ENCODE measurements at places on chromosomes 11 and 22.

DNA sequence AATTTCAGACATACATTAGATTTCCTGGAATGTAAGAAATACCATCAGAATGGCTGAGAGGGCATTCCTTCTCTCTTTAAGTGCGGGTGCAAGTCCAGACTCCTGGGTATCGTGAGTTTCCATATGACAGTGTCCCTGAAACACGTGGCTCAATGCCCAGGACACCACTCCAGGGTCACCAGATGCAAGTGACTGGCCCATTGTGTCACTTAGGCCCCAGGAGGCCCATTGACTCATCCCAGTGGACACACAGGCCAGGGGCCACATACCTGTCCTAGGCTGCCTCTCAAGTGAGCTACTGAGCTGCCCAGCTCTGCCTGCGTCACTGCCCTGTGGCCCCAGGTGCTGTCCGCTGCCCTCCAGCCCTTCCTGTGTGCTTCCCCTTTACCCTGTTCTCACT lies 18.5 kb downstream of the FBLN1 start:
- DNase-seq: no peak

DNA sequence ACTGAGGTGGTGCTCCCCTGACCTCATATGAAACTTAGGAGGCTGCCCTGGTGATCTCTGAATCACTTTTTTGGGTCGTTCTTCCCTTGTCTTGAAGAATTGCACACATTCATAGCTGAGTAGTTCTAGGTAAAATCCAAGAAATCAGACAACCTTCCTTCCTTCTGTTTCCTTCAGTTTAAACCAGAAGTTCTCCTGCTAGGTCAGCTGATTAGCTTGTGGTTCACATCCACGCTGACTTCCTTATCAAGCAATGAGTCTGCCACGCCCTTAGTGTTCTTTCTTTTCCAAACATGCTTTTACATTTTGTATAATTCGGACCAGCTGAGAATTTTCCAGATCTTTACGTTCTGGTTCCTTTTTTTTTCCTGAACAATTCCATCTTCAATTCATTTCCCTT lies 892.8 kb downstream of the NTM start:
- no peak for DNase-seq

DNA sequence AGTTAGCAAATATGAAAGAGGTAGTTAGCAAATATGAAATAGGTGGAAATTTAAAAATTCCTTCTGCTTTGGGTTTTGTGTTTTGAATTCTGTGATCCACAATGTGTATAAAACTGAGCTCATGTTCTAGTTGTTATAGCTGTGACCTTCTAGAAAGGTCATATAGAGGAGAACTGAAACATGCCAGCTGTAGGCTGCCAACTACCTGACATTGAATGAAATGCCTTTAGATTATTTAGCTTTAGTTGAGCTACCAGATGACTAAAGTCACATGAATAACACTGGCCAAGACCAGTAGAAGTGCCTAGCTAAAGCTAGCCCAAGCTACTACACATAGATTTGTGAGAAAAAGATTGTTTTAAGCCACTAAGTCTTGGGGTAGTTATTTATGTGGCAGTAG lies 5.8 kb upstream of the TCN1 start:
- no peak for DNase-seq

DNA sequence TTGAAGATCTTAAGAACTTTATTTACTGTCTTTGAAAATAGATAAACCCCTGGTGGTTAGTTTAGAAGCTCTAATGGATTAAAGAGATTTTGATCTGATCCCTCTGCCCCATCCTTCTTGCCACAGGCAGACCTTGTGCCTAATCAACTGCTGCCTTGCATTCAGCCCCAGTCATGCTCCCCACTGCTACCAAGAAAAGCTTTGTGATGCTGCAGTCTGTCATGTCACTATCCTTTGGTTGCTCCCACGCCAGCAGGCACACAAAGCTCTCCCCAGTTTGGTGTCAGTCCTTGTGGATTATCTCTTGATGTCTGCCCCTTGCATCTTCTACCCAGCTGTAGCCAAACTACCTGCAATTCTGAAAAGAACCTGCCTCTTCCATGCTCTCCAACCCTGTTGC lies 112.2 kb downstream of the MTNR1B start:
- DNase-seq: no peak

- no peak for DNase-seq
These were observed 41.9 kb downstream of the LRP5 start for GRCh38 chr11:68354148-68354872.

DNA sequence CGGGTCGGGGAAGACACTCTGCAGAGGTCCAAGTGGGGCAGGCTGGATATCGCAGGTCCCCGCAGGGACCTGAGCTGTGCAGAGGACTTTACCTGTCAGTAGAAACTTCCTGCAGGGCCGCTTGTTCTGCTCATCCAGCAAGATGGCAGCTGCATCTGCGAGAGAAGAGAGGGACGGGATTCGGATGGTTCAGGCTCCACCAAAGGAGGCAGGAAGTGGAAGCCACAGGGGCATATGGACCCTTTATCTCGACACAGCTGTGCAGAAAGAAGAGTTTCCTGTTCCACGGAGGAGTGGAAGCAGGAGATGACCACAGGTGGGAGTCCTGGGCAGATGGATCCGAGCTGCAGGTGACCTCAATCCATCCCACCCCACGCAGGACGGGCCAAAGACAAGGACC lies 22.5 kb downstream of the CABP7 start:
- no peak for DNase-seq

- no peak for DNase-seq
These were observed 98.9 kb upstream of the TP53AIP1 start for GRCh38 chr11:129041611-129042018.

DNA sequence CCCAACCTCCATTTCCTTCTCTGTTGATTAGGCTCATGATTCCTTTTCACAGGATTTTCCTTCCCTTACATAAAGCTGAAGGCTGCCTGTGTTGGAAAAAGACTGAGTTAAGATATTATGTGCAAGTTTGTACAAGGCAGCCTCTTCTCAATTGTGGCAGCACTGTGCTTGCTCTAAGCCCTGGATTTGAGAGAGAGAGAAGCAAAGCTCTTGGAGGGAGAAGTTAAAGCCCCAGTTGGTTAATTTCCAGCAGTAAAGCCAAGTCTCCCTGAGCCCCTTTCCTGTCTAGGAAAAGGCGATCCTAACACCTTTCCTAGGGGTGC lies 128.3 kb upstream of the SESN3 start:
- DNase-seq: no peak

DNA sequence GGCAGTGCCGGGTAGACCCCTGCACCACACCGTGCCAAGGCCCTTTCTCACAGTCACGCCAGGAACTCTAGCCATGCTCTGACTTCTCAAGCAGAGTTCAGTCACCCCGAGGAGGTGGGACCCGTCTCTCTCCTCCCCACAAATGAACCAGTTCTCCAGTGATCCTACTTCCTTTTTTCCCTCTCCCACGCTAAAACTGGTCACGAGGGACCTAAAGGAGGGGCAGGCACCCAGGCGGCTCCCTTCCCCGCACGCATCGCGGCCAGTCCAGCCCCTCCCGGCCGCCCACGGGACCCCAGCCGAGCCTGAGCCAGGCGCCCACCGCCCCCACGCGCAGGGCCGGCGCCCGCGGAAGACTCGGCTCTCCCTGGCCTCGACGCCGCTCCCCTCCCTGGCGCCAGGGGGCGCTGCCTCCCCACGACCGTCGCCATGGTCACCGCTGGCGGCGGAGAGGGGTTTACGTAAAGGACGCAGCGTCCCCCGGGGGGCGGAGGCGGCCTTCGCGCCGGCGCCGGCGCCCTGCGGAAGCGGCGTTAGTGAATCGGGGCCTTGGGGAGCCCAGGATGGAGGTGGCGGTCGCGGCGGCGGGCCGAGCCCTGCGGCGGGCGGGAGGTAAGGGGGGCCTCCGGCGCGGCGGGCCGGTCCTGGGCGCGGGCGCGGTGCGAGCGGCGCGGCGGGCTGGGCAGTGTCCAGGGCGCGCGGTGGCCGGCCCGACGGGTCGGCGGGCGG lies at the start of gene DAGLA:
Gene DAGLA (plus strand): TSS at position 499 of the 729 bp plus-strand sequence. CDS start 39,765 bp downstream, outside the sequence.
- DNase-seq: peak; percentile 62

GRCh38 chr11:77512092-77512491 lies 38.2 kb upstream of the PAK1 start:
- no peak for DNase-seq

GRCh38 chr22:44663256-44663999 lies 38.6 kb upstream of the PRR5 start:
- DNase-seq: no peak

GRCh38 chr11:40188848-40189247 lies 1270.6 kb downstream of the LRRC4C start:
- DNase-seq: no peak

- no peak for DNase-seq
These were observed 561.8 kb upstream of the CADM1 start for GRCh38 chr11:116065986-116066385.

DNA sequence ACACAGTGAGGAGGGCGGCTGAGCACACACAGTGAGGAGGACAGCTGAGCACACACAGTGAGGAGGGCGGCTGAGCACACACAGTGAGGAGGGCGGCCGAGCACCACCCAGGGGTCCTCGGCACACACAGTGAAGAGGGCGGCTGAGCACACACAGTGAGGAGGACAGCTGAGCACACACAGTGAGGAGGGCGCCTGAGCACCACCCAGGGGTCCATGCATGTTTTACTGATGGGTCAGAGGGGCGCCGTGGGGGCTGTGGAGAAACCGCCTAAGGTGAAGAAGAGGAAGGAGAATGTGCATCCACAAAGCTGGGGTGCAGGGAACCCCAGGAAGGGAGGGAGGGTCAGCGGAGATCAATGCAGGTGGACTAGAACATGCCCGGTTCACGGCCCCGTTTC lies 461.8 kb downstream of the BRD1 start:
- no peak for DNase-seq

DNA sequence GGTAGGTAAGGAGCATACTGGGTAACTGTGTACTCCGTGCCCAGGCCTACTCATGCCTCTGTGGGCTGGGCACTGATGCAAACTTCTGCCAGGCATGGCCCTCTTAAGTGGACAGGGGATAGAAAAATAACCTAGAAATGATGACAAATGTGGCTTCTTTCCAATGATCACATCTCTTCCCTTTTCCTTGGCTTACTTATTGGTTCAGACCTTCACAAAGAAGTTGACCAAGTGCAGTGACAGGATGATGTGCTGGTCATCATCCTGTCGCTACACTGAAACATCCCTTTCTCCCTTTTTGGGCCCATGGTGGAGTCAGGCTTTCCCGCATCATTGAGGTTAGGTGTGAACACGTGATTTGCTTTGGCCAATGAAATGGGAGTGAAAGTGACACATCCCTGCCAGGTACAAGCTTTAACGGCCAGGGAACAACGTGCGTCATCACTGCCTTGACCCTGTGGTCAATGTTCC lies 31.8 kb upstream of the APOBEC3A start:
- no peak for DNase-seq

DNA sequence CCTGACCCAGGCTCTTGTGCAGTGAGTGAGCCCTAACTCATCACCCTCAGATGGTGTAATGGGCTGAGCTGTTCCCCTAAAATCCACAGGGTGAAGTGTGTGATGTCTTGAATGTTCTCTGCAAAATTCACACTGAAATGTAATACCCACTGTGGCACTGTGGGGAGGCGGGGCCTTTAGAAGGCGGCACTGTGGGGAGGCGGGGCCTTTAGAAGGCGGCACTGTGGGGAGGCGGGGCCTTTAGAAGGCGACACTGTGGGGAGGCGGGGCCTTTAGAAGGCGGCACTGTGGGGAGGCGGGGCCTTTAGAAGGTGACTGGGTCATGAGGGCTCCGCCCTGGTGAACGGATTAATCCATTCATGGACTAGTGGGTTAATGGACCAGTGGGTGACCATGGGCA lies 33.0 kb downstream of the CHID1 start:
- DNase-seq: no peak

- no peak for DNase-seq
These were observed 43.3 kb upstream of the EP300 start for GRCh38 chr22:41048791-41049717.

- DNase-seq: no peak
These were observed 73.0 kb upstream of the ADSL start for GRCh38 chr22:40273319-40273718.

GRCh38 chr11:64321533-64321932 lies 3.6 kb downstream of the PRDX5 start:
- no peak for DNase-seq

DNA sequence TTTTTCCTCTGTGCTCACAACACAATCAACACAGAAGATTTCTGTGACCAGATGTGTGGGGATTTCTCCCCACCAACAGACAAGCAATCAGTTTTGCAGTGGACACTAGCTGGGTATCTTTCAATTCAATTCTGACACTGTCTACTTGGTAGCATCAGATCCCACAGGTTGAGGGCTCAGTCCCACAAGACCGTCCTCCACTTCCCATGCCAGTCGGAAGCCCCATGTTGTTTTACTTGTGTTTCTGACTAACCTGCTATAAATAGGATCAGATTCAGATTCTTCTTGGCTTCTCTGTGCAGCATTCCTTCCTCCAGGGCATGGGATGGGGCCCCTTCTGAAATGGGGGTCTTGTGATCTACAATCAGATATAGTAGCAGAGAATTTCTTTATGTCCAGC lies 19.6 kb downstream of the ACER3 start:
- DNase-seq: no peak

DNA sequence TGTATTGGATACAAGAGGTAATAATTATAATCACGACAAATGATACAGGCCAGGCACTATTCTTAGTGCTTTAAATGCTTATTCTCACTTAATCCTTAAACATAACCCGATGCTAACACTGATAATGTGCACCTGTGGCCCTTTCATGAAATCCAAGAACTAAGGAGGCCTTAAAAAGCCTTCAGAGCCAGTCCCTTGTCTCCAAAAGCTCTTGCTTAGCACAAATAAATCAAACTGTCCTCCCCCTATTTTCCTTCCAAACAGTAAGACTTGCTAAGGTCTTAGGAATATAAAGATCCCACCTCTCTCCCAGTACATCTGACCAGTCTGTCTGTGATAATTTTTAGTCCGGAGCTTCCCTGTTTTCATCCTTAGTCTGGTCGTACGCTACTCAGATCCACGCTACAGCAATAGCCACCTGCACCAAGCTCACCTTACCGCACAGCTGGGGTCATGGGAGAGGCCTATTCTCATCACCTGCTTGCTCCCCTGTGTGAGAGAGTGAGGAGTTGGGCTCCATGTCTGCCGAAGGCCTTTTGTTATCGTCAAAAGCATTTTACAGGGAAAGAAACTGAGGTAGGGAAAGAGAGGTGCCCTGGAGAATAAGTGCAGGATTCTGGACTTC lies 16.9 kb downstream of the FXYD6 start:
- no peak for DNase-seq

DNA sequence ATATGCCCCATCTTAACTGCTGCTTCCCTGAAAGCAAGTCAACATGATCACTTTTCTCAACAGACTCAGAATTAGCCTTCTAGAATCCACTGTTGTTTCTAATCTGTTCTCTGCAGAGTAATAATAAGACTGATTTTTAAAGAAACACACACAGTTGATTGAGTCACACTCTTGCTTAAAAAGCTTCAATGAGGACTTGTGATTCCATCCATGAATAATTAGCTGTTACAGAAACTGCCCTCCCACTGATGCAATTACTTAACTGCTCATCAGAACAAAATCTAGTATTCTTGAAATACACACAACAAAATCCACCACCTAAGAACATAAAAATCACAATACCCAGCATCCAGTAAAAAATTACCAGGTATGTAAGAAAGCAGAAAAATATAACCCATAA lies 100.5 kb upstream of the TIMP3 start:
- DNase-seq: no peak

DNA sequence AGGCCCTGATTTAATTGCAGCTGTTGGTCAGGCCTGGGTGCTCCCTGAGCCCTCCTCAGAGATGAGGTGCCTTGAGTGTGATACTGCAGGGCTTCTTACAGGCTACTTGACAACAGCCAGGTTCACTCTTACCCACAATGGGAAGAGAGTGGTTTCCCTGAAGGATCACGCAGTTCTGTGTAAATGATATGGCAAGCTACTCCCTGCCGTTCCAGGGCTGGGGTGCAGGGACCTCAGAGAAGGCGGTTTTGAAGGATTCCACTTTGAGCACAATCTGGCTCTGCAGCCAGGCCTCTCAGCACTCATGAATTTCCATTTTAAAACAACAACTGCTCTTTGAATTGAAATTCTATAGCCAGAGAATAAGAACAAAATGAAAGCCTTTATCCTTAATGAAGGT lies 92.9 kb downstream of the SLC17A6 start:
- no peak for DNase-seq

Measured in activated T-helper 1 cell treated with anti-CD3 and anti-CD28 coated beads, Interleukin-2, amount 50 U/mL, for 16 hours (primary cell).